ENCODE measurements at places on chromosomes 16 and 17.

DNA sequence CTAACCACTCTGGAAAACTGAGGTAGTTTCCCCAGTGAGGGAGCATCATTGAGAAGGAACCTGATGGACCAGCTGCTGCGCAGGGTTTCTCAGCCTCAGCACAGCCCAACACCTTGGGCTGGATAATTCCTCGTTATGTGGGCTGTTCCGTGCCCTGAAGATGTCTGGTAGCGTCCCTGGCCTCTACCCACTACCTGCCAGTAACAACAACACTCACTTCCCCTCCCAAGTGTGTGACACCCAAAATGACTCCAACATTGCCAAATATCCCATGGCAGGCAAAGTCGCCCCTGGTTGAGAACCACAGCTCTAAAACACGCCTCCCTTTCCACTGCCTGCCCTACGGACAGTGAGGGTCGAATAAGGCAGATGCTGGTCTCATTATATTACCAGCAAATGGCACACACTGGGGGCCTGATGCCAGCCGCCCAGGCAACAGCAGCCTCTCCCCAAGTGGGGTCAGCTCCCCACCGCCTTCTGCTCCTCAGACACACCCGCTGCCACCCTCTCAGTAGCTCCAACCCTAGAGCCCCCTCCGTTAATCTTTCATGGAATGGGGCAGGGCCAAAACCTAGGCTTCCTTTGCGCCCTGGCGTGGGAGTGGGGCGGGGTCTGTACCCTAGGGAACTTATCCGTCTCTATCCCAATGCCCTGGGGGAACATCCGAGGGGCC lies 1.0 kb downstream of the RHBDF2 start:
- DNase-seq: no peak

DNA sequence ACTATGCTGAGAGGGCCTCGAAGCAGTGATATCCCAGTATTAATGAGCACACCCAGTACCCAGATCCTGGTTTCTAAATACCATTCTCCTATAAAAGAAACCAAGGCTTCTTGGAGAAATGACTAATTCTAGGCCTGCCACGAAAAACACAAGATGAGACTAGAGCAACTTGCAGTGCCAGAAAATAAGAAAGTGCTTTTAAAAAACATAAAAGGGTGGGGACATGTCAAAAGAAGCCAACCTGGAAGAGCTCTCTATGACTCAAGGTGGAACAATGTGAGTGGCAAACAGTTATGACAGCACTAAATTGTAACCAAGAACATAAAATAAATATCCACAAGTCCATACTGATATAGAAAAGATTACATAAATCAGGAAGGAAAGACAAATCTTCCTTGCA lies 153.2 kb upstream of the KCNJ18 start:
- DNase-seq: no peak

- DNase-seq: no peak
Measured at GRCh38 chr17:65062171-65062915, 5.8 kb upstream of the GNA13 start.

DNA sequence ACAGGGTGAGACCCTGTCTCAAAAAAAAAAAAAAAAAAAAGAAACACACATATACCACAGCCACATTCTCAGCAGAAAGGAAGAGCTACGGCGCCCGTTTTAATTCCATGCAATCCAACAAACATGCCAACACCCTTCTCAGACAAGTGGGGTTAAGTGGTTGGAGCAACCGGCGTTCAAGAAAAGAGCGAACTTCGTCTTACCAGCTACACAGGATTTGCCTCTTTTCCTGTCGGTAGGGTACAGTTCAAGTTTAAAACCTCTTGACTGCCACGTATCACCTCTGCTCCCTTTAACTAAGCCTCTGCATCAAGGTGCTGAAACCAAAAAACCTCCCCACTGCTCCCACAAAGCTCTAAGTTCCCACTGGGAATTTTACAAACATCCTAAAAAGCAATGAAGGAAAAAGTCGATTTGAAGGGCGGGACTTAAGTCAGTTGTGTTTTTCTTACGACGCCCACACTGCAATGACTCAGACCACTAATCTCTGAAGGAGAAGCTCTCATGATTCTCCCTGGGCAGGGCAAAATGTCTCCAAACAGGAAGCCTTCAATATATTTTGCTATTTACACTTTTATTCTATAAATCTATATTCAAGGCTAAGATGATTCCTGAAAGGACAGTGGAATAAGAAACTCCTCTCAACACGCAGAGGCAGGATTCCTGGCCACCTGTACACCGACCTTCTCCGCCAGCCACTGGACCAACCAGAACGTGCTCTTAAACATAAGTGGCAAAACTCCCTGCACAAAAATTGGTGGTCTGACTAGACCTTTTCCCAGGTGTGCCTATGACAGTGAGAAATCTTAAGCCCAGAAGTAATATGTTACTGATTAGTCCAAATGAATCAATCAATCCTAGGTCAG lies 18.8 kb downstream of the SRP68 start:
- DNase-seq: no peak

DNA sequence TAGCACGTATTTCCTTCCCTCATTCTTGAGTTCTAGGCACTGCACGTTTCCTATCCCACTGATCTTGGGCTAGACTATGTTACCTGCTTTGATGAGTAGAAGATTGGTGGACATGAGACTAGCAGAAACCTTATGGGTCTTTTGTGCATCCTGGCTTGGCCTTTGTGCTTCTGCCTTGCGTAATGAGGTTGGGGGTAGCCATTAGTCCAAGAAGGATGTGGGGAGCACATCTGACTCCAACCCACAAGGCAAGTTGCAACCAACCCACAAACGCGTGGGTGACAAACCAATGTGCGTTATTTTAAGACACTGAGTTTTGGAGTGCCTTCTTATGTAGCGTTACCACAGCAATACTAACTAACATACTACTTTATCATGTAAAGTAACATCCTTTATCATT lies 180.4 kb upstream of the IRX5 start:
- DNase-seq: no peak

DNA sequence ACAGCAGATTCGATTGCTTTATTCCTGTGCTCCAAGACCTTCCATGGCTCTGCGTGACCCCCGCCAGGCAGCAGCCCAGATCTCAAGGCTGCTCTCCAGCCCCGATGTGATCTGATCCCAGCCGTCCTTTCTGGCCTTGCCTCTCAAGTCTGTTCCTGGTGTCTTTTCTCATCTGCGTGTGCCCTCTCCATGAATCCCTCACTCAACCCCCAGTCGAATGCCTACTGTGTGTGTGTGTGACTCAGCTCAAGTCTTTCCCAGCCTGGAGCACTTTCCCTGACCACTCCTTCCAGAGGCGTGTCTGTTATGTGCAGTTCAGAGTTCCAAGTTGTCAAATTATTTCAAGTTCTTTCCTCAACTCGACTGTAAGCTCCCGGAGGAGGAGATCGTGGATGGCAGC lies 64.0 kb downstream of the MRM1 start:
- no peak for DNase-seq

DNA sequence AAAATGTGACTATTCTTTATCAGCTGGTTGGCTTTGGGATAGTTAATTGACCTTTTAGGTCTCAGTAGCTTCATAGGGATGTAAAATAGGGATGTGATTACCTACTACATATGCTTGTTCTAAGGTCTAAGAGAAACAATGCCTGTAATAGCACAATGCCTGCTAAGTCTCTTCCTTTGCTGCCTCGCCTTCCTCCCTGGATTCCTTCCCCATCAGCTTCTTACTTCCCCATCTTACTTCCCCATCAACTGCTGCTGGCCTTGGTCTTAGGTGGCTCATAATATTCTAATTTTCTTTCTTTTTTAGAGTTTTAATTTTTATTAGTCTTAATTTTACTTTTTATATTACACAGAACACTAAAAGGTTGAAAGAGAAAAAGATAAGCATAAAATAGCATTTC lies 59.2 kb upstream of the GOT2 start:
- DNase-seq: no peak

DNA sequence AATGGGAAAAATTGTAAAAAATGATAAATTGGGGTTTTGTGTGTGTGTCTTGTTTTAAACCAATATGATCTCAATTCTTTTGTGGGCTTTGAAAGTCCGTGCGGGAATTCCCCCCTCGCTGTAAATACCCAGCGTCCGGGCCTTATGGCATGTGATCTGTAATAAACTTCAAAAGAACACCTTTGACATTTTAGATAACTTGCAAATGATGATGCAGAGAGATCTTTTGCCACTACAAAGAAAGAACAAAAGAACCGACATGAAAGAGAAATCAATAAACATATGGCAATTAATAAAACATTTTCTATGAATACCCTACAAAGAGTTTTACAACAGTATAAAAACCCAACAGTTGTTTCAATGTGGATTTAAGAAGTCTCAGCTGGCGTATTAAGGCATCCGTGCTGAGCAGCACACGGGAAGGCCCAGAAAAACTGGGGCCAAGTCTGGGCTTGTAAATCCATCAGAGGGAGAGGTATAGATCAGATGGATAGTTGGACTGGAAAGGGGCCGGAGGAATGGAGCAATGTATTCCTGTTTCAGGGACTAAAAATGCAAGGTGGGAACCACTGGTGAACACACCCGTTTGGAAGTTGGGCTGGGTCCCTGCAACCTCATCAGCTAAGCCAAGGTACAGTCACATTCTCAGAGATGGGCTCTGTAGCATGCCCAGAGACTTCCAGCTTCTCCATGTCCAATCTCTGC lies 115.2 kb downstream of the IRX5 start:
- DNase-seq: no peak

GRCh38 chr16:88482630-88483391 lies 29.7 kb downstream of the ZFPM1 start:
- DNase-seq: no peak

GRCh38 chr16:70160388-70160787 lies 13.2 kb upstream of the CLEC18C start:
- no peak for DNase-seq

DNA sequence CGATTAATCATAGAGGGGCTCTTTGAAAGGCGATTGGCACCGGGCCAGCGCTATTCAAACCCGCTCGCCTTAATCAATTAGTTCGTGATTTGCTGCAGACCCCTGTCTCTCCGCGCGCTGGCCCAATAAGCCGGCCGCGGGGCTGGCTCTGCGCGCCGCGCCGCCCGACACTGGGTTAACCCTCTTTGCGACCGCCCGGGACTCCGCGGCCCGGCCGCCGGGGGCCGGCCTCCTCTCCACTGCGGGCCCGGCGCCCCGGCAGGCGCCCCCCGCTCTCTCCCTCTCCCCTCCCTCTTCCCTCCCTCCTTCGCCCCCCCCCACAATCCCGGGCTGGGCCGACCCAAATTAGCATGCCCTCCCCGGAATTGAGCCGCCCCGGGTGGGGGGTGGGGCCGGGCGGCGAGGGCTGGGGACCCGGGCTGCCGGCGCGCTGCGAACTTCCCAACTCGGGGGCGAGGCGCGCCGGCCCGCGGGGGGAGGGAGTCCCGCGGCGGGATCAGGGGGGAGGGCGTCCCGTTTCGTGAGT lies 428 bp upstream of the SALL1 start:
- no peak for DNase-seq

- DNase-seq: no peak
Measured at GRCh38 chr16:84069540-84069939, 26.9 kb upstream of the SLC38A8 start.

DNA sequence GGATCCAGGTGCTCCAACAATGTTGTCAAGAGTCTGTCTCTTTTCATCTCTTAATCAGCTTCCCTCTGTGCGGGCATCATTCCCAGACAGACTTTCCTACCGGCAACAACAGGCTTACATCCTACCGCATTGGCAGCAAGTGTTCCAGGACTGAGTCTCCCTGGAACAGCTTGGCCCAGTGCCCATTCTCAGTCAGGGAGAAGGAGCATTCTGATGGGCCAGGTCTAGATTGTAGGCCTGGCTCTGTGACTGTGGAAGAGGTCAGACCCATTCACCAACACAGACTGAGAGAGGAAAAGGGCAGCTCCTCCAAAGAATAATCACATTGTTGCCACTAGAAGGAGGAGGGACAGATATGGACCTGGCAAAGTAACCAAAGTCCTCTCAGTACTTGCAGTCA lies 68.1 kb upstream of the TMEM132E start:
- DNase-seq: no peak

- DNase-seq: no peak
Measured at GRCh38 chr16:72404299-72404698, 232.3 kb upstream of the PMFBP1 start.

DNA sequence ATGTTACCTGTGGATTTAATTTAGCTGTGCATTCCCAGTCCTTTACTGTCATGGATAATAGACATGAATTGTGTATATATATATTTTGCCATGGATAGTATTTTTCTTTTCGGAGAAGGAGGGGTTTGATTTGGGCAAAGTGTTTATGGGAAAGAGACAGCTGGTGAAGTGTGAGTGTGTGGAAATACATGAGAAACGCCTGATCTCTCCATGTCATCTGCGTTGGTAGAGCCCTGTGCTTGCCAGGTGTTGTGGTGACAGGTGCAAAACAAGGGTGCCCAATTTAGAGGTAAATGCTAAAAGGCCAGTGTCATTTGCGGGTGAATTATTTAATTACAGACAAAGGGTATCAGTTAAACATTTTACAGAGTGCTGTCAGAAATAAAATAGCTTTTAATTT lies 23.4 kb downstream of the NDEL1 start:
- no peak for DNase-seq

GRCh38 chr17:75664099-75664549 lies 2.8 kb downstream of the RECQL5 start:
- no peak for DNase-seq

DNA sequence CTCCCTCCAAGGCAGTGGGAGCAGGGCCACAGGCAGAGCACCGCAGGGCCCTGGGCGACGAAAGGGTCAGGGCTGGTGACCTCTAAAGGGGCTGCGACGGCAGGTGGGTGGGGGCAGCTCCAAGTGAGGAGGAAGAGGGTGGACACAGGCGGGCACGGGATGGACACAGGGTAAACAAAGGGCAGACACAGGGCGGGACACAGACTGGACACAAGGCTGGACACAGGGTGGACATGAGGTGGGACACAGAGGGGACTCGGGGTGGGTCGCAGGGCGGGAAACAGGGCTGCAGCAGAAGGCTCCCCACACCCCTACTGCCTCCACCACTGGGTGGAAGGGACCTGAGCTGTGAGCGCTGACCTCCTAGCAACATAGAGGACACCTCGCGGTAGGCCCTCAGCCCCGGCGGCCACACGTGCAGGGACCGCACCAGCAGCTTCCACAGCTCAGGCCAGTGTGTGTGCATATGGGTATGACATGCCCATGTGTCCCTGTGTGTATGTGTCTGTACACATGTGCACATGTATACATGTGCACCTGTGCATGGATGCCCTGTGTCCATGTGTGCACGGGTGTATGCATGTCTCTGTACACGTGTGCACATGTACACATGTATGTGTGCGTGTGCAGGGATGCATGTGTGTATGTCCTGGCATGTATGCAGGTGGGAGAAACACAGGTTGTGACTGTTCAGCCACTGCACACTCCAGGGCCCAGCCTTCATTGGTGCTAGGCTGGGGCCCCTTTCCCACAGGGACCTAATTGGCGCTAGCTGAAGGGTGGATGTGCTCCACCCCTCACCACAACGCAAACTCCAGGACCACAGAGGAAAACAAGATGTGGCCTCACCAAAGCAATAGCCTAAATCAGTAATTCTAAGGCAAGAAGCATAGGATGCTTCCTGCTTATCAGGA lies 7.6 kb downstream of the LMF1 start:
- DNase-seq: no peak

GRCh38 chr17:18315961-18316360 lies 868 bp downstream of the SMCR8 start:
- DNase-seq: no peak

GRCh38 chr16:31217136-31217530 lies 198 bp upstream of the PYDC1 start:
- no peak for DNase-seq

GRCh38 chr17:4759776-4760236 lies 11.9 kb upstream of the TM4SF5 start:
- DNase-seq: no peak
